Tibial nerve (tissue), 4 donors: ENCODE measurements at places on chromosomes 1 and 21. TPM values are rescaled to one million over a fixed set of nuclear protein-coding genes. Genes with fewer than 3 reads are reported as not detected.

DNA sequence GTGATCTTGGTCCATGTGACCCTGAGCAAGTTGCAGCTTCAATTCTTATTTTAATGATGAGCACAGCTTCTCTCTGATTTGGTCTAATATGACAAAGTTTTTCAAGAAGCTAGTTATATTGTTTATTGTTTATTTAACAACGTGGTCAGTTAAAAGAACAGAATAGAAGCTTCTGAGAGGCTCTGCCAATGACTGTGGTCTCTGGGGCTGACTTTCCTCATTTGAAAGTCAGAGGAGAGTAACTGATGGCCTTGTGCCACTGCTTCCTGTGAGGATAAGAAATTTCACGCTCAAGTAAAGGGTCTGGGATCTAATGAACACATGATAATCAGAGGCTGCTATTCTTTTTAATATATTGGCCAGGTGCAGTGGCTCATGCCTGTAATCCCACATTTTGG is 7.3 kb downstream of the HHIPL2 start:
- H3K27ac ChIP-seq = no peak overlapping the region
- H3K4me1 ChIP-seq = no peaks in the 10 kb centered on the region
- no peaks in the 10 kb centered on the region for H3K36me3 ChIP-seq
- peaks cover 15% of the 10 kb centered on the region for H3K27me3 ChIP-seq
- H3K4me3 ChIP-seq = no peak overlapping the region

GRCh38 chr1:117696561-117696960 is 90.7 kb downstream of the TENT5C start:
- no peaks in the 10 kb centered on the region for H3K36me3 ChIP-seq
- H3K4me1 ChIP-seq = no peaks in the 10 kb centered on the region
- no peak for DNase-seq
- no peaks in the 10 kb centered on the region for H3K27me3 ChIP-seq

The NLRP3 gene
- total RNA-seq = 2.4 TPM

The DYNLT4 gene
- 2.5 TPM for total RNA-seq

The OR6F1 gene
- not detected for total RNA-seq

The SYT14 gene
- total RNA-seq = 4.2 TPM

- H3K4me3 ChIP-seq = no peak overlapping the region
- DNase-seq = no peak
- H3K4me1 ChIP-seq = no peaks in the 10 kb centered on the region
- H3K36me3 ChIP-seq = no peaks in the 10 kb centered on the region
These were observed 85.8 kb downstream of the FNBP1L start for GRCh38 chr1:93533677-93534076.

The DONSON gene
- total RNA-seq = 16.6 TPM

The PLA2G5 gene
- total RNA-seq = 2.9 TPM

The OSCP1 gene
- total RNA-seq = 17.5 TPM

DNA sequence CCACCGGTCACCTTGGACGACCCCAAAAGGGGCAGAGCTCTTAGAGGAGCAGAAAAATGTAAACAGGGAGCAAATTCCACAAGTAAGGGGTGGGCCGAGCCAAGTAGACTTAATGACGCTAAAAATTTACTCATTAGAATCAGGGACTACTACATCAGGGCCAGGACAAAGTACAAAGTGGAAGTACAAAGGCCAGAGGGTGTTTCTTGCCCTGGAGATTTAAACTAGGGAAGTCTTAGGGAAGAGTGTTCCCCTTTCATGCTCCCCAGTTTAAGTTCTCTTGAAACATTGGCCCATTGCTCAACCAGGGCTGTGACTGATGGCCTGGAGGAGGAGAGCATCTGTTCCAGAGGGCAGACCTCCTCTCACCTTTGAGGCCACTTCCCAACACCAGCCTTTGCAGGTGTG is 48.6 kb downstream of the BACH1 start:
- peak; percentile 16 for DNase-seq
- H3K27me3 ChIP-seq = no peaks in the 10 kb centered on the region
- H3K4me3 ChIP-seq = no peak overlapping the region
